ENCODE measurements at places on chromosomes 6 and 20.

DNA sequence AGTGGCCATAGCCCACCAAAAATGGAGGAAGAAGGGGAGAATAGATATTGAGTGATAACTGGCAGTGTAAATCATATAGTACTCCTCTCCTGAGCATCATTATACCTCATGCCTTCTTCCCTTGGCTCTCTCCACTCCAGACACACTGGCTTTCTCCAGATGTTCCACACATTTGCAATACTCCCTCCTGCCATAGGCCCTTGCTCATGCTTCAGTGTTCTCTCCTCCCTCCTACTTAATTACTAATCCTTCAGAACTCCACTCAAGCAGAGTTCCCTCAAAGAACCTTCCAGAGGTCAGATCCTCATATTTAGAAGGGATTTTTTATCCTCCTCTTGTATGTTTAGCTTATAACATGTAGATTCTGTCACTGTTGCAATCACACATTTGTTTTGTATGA, 279.5 kb upstream of the SUPT3H start:
- no peak for DNase-seq

DNA sequence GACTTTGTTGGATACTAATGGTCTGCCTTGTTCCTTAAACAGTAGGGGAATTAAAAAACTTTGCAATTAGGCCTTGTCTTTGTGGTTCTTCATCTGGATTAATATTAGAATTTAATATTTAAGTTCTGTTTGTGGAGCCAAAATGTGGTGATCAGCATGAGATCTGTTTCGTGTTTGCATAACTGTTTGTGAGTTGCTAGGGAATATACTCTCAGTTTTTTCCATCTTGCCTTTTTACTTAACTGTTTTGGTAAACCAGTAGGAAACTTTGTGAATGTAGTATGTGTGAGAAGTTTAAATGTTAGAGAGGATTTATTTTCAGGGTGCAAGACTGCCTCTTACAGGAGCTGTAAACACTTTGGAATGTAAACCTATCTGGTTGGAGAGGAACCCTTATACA, 35.6 kb downstream of the LRRC1 start:
- no peak for DNase-seq

DNA sequence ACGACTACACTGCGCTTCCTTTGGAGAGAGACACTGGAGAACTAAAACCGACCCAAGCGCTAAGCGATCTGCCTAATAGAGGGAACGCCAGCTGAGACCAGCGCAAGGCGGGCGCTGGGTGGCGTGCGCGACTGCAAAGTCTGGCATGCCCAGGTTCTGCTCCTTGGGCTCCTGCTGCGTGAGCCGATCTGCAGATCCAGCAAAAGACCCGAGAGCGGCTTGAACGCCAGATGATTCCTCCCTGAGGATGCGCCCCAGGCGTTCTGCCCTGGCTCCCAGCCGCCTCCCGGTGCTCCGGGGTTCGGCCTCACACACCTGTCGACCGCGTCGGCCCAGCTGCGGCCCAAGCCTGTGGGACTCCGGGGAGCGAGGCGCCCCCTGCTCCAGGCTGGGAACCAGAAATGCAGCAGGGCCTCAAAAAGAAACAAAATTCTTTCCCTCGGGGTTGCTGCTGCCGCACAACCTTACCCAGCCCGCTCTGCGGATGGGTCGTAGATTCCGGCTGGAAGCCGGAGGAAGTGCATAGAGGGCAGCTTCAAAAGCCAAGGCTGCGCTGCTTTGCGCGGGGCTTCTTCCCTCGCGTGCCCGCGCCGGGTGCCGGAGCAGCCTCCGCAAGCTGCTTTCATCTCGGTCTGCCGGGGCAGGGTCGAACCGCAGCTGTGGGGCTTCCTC, 17.9 kb upstream of the PRDM13 start:
- peak; percentile 38 for DNase-seq

GRCh38 chr20:3754276-3754630, 13.3 kb downstream of the ADISSP start:
- DNase-seq: no peak

DNA sequence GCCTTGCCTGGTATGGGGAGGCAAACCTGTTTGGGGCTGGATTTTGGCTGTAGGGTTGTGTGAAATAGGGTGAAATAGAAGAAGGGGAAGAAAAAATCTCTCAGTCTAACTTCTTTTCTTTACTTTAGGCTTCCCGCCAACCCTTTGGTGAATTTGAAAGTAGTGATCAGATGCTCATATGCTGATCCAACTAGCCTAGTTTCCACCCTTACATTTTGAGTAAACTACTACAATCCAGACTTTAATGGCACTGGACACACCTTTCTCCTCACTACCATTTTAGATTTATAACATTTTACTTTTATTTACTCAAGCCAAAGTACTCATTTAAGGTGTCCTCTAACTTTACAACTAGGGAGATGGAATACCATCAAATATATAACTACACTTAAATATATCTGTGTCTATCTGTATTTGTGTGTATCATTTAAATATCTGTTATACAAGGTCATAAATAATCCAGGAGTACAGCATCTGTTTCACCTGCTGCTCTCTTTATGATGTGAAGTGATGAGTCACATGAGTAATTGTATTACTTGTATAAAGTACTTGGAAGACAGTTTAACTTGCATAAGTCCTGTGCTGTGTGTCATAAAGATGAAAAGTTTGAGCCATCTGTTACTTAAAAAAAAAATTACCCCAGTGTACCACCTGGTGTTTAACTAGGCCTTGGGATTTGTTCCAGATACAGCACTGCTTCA, 172.1 kb downstream of the CDKAL1 start:
- DNase-seq: no peak

DNA sequence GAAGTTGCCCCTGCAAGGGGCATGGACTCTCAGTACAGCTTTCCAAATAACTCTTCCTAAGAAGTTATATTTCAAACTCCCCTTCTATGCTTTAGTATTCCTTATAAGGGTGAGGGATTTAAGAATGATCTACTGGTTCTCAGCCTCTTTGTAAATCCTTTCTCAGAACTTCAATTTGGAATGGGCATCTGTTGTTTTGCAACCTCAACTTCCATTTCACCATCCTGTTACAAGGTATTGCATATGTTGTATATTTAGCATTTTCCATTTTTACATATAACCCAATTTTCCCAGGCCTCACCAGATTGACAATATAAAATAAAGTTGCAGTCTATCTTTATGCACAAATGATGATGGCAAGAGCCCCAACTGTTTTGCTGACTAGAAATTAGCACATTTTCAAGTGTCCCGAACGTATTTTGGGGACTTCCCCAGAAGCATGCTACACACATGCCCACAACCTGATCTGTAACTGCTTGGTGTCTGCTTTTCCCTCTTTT, 154.9 kb upstream of the CARMIL1 start:
- no peak for DNase-seq

- no peak for DNase-seq
Measured at GRCh38 chr6:136608991-136609390, 58.8 kb upstream of the MAP7 start.

GRCh38 chr6:27593200-27593818, 120.4 kb upstream of the ZNF184 start:
- no peak for DNase-seq

GRCh38 chr6:169427856-169428255, 174.2 kb upstream of the THBS2 start:
- no peak for DNase-seq

DNA sequence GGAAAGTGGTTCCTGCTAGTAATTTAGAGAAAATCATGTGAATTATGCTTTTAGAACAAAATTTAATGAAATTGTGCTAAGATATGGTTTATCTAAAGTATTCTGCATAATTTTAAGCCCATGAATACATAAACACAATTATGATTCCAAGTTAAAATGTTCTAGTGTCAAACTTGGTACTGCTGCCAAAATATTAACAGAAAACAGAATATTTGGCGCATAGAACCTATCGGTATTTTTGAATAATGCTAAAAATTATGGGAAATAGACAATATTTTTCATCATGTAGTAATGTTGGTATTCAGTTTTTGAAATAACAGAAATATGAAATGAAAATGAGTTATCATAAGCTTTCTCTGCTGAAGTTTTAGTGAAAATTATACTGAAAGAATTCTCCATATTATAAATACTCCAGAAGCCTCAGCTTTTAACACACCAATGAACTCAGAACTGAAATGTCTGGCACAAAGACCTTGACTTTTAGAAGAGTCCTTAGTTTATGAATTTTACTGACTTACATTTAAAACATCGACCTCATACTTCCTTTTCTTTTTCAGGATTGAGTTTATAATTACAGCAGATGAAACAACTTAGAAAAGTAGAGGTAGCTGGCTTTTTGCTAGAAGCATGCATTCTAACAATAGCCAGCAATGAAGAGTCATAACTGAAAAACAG, 1192.3 kb upstream of the GJE1 start:
- no peak for DNase-seq

- DNase-seq: no peak
Measured at GRCh38 chr20:23018432-23018831, 16.7 kb upstream of the SSTR4 start.

GRCh38 chr20:53866794-53867740, 203.3 kb downstream of the BCAS1 start:
- DNase-seq: no peak

DNA sequence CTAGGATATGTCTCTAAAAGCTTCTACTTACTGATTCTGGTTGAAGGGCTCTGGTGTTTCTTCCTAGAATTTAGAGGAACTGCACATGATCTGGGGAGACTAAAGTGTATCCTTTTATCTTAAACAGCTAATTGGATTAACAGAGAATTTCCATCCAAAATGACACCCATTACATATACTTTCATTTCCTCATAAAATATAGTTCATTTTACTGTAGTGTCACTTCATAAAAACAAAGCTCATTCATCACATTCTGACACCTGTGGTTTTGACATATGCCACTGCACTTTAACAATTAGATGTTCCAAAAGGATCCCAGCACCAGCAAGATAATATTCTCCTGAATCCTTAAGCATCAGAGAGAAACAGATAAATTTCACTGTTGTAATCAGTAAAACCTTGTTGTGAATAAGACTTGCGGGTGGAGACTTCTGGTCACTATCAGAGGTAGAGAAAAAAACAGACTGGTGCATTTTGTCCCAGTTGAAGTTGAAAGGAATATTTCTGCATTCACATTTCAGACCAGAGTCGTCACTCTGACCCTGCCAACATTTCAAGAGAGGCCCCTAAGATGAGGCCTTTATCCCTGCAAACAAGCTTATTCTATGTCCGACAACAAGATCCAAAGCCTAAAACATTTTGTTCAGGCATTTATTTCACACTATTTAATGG, 175.3 kb upstream of the BMP5 start:
- DNase-seq: no peak

- DNase-seq: no peak
Measured at GRCh38 chr20:13363473-13363872, 142.4 kb downstream of the ISM1 start.

- DNase-seq: no peak
Measured at GRCh38 chr6:147298461-147298860, 94.2 kb downstream of the STXBP5 start.

GRCh38 chr20:46322641-46323040, 14.3 kb upstream of the CDH22 start:
- no peak for DNase-seq

DNA sequence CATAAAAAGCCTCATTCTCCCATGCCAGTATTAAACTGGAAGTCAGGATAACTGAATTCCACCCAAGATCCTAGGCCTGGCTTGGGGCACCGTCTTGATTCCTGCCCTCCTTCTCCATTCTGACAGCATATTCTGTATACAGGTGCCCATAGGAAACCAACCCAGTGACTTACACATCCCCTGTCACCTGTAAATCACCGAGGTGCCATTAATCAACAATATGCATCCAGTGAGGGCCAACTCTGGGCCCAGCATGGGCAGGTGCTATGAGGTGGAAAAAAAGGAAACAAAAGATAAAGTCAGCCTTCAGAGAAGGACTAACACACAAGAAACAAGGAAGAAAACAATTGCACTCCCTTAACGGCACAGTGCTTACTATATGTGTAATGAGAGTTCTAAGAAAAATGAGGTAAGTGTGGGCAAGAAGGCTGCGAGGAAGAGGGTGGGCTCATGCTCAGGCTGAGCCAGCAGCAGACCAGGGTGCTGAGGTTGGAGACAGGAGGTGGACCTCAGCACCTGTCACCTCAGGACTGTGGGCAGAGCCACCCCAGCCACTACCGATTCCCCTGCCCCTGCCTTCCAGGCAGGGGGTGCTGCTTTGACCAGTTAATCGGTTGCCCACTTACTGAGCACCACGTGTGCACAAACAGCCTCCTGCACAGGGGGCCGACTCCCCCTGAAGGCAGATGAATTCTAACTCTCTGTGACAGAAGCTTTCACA, 105.9 kb downstream of the TRERF1 start:
- DNase-seq: no peak

DNA sequence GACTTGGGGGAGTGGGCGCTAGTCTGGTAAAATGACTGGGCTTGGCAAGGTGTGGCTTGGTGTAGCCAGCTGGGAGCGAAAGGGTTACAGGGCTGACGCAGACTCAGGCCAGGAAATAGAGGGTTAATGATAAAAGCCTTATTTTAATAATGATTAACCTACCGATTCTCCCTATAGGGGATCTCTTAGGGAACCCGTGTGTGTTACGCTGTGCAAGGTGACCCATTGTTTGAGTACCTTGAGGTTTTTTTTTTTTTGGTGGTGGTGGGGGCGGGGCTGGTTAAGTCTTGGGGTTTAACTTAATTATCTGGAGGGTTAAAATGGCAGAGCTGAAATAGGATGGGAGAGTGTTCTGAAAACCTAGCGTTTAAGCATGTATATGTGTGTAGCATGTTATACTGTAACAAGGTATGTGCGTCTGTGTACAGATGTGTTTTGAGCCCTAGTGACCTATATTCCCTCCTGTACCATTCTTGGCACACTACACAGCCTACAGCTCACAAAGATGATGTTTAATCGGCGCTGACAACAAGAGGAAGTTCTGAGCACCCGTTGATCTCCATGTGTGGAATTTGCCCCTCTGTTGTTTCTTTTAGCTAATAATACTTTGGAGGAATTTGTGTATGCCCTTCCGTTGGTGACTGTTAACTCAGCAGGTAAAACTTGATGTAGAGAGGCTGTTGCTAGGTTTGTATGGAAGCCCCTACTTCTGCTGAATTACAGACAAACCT, 1.3 kb downstream of the CARMIL1 start:
- no peak for DNase-seq

- DNase-seq: no peak
Measured at GRCh38 chr20:59525500-59526241, 78.7 kb upstream of the PHACTR3 start.

- no peak for DNase-seq
Measured at GRCh38 chr6:30325150-30325872, 1.4 kb upstream of the TRIM39 start.

DNA sequence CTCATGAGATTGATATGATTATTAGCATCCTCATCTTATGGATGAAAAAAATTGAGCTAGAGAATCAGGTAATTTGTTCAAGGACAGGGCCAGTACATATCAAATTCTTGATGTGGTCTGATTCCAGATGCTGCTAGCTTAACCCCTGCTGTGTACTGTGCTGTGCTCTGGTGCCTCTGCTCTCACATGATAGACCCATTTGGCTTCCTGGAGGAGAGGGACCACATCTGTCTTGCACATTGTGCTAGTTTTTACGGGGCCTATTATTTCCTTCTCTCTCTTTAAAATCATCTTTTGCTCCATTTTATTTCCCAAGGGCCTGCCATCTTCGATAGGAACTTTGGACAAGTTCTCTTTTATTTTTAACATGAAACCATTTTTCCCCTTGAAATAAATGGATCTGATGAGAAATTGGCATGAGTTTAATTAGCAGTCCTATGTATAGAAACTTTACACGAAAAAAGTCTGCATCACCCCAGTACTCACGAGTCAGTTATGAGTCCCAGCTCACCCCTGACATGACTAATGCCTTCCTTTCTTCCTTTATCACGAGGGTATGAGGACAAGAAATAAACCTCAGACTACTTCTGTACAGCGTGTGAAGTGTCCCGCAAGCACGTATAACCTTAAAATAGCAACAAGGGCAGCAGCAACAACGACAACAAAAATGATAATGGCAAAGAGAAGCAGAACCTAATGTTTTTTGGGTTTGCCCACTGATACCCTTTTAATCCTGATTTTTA, 26.5 kb downstream of the CD109 start:
- DNase-seq: no peak
